H4 (cell line): ENCODE measurements at places on chromosomes 1 and 21. TPM values are rescaled to one million over a fixed set of nuclear protein-coding genes. Genes with fewer than 3 reads are reported as not detected.

- DNase-seq, result no peak
Observed at GRCh38 chr21:16578912-16579311, 849.1 kb downstream of the USP25 start.

DNA sequence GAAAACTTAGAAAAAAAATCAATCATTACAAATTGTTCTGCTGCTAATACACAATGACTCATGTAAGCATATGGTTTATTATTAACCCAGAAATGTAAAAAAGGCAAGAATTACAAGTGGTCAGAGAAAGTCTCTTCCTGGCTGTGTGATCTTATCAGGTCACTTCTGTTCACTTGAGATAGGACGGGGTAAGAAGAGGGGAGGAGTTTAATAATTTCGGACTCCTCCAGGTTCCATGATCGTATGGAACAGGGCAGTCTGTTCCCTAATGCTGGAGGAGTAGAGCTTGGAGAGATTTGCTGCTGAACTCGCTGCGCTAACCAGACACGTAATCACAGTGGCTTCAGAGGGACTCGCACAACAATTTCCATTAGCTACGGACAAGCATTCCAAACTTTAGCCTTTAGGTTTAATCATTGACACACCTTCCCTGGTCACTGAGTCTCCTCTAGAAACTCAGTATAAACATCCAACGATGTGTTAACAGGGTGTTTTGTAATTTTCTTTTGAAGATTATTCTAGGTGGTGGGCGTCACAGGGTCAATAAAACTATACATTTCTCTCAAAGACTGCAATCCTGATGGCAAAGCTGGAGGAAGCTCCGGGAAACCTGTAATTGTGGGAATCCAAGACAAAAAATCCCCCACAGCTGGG lies 1.3 kb downstream of the CRYZ start:
- DNase-seq, result no peak

GRCh38 chr1:67171978-67172377 lies 5.7 kb downstream of the IL23R start:
- no peak for DNase-seq

- DNase-seq, result no peak
Observed at GRCh38 chr1:154463512-154463990, 38.5 kb upstream of the TDRD10 start.

- DNase-seq, result no peak
Observed at GRCh38 chr1:105317976-105318375, 1568.3 kb downstream of the AMY1C start.

DNA sequence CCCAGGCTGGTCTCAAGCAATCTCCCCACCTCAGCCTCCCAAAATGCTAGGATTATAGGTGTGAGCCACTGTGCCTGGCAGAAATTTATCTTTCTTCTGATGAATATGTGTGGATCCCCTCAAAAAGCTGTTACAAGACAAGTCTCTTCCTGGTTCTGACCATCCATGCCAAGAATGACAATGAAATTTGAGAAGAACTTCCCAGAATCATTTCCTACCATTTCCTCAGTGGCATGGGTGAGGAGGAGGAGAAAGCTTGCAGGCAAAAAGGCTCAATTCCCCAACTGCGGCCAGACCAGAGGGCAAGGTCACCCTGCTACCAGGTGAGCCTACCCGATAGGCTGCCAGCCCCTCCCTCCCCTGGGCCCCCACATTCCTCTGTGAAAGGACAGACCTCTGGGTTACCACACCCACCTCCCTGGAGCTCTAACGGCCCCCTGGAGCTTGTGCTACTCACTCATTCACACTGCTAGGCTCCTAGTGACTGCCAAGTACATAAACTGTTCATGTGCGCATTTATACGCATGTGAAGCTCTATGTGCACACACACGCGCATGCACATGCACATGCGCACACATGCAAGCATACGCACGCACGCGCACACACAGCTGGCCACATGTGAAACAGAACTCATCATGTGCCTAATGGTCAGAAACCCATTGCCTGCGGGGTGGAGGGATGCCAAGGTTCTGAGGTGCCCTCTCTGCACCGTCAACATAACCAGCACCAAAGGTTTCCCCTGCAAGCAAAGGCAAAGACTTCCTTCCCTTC lies 17.0 kb downstream of the MRAP start:
- DNase-seq, result no peak

GRCh38 chr1:155091071-155092051 lies 12.7 kb downstream of the EFNA3 start:
- peak; percentile 54 for DNase-seq

DNA sequence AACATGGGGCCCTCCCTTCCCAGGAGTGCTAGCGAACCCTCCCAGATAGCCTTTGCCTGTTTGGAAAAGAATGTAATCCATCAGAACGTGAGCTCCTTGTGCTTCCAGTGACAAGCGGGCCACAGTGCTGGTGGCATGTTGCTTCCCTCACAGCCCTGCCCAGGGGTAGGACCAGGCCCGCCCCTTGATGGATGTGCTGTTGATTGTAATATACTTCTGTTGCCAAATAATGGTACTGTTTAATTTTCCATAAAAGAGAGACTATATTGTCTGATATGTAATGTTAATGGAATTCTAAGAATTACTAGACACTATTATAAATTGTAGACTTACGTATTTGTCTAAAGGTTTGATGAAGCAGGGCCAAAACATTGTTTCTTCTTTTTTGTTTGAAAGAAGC lies 16.4 kb downstream of the ATP5PO start:
- DNase-seq, result no peak

The ADAMTS4 gene
- not detected in 2 replicates for total RNA-seq

The ACTL8 gene
- total RNA-seq, result 0.06 and 0.70 TPM in 2 replicates
